ENCODE measurements at places on chromosomes 6 and 20.
A peak's percentile ranks its signal among the peaks of the same experiment; 100 is the strongest.

- peak; percentile 40 for DNase-seq
These were observed at the start of gene NRSN2 for GRCh38 chr20:346640-347316. Gene NRSN2 (plus strand): TSS chr20:347111. CDS start chr20:349644, 2,533 bp downstream.

GRCh38 chr6:158816803-158817727, 2.1 kb downstream of the EZR start:
- DNase-seq: no peak

DNA sequence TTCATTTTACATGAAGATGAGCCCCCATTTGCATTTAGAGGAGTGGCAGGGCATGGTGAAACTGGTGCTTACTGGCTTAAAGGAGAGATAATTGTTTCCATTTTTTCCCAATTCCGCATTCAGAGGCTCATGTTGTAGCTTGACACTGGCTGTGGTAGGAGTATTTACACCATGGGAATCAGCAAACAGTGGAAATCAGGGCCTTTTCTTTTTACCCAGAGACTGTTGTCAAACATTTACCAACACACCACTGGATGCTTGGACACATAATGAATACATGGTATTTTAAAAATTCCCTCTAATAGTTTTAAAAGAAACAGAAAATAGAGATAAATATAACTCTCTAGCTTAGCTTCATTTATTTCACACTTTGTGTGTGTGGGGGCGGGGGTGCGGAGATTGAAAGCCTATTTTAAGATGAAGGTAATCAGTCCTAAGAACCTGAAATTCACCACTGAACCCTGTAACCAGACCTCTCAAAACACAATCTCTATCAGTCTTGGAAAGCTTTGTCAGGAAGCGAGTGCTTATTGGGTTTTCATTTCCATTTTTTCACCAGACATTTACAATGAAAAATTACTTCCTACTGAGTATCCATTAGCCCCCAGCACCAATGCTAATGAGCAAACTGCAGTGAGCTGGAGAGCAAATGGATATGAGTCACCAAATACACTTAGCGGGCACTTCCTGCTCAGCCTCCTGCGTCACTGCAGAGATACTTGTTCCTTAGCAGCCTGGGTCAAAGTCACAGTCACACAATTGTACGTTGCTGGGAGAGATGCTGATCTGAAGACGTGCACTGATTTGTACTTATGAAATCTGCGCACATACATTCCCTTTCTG, 532.0 kb downstream of the BCKDHB start:
- no peak for DNase-seq

DNA sequence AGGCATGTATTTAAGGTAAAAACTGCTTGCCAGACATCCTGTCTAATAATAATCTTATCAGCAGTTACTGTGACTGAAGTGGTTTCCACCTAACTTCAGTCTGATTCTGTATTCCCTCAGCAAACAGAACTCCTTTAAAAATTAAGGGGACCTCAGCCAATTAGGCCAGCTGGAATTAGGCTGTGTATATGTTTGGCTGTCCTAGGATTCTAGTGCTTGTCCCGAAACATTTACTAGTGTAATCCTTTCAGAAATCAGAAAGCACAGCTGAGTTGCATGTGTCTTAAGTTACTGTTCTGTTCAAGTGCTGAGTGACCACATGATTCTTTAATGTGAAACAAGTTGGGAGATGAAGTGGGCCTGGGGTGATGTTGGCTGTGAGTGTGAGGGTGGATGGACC, 120.9 kb upstream of the SUPT3H start:
- no peak for DNase-seq

DNA sequence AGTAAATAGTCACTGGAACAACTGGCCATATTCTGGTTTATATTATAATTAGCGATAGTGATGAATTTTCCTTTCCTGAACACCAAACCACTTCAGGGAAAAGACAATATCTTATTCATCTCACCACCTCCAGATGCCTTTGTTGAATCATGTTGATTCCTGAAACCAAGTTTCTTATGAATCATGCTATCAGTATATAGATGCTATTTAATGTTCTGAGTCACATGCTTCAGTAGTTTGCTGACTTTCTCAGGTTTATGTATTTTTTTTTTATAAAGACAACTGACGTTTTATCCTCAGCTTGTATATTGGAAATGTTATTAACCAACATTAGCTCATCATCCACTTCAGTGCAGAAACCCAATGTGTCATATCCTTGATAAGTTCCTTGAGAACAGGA, 710.2 kb upstream of the POU3F2 start:
- DNase-seq: no peak

- no peak for DNase-seq
These were observed 301 bp downstream of the PPP1R3D start for GRCh38 chr20:59939879-59940128.

- DNase-seq: no peak
These were observed 5.1 kb downstream of the IGF2R start for GRCh38 chr6:159973951-159974350.

DNA sequence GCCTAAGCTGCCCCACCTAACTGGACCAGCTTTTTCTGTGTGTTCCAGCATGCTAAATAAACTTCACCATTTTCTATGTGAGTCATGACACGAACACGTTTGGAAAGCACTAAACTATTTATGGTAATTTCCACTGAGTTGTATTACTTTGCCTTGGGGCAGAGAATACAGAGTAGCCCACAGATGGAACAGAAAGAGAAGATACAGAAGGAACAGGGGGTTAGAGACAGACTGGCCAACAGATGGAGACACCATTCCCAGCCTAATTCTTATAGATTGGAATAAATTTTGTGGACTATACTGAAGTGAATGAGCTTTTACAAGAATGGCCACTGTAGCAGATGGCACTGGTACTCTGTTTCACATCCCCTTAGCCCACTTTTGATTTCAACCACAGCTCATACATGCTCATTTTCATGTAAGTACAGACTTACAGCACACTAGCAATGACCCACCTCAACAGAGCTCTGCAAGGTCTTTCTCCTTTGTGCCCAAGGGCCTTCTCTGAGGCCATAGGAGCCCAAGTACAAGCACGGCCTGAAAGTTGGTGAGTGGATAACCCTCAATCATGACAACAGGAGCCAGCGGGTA, 13.1 kb upstream of the NT5DC1 start:
- DNase-seq: no peak

DNA sequence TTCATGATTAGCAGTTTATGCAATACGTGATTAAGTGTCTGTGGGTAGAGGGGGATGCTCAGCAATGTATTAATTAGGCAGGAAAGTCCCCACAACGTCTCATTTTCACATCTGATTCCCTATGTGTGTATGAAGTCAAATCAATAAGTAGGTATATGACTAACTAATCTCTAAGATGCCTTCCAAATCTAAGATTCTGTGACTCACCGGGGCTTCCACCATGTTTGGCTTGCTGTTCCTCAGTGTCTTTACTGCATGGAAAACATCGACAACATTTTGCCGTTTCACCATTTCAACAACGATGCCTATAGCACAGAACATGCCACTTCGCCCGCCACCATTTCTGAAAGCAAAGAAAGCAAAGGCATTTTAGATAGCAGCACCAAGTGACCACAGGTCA, 72.0 kb upstream of the THEMIS start:
- no peak for DNase-seq

- no peak for DNase-seq
These were observed at the start of gene CBFA2T2 for GRCh38 chr20:33490023-33490933. Gene CBFA2T2 (plus strand): TSS chr20:33490096. CDS start chr20:33490268, 172 bp downstream.

- DNase-seq: no peak
These were observed 25.3 kb upstream of the CTAGE9 start for GRCh38 chr6:131736003-131736596.

DNA sequence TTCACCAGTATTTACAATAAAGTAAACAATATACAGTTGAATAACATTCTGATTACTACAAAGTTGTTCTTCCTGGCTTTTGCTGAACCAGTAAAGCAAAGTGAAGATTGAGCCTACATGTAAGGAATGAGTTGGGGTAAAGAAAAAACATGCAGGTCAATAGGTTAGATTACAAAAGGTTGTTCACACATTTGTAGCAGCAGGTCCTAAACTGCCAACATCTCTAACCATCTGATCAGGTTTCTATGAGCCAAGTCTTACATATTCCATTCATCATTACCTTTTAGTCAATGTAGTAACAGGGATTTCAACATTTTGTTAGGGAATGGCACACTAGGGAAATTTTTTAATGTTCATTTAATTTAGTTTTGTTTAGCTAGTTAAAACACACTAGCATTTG, 9.3 kb upstream of the CALHM6 start:
- no peak for DNase-seq

DNA sequence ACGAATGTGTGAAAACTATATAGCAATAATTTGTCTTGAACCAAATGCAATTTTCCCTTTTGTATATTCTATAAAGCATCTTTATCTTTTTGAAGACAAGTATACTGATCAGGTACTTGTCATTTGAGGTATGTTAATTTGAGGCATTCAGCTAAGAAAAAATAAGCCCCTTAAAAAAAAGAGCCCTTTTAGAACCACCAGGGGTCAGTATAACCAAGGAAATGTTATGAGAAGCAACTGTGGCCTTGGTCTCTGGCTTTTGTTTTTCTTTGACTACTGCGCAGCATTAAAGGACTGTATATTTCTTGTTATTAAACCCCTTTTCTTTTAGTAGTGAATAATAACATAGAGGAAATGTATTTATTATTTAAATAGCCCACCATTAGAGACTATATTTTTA, 43.1 kb downstream of the CD109 start:
- DNase-seq: no peak

DNA sequence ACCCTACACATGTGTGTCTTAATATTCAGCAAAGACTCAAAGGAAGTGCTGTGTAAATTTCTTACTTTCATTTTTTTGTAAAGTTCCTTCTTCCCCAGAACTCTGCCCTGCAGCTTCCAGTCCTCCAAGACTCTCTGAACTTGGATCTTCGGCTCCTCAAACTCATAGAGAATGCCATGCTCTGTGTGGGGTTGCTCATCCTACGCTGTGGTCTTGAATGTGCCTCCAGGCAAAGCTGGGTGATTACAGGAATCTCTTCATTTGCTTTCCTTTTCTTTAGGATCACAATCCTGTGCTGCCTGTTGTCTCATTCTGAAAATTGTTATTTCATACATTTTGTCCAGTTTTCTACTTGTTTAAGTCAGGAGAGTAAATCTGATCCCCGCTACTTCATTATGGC, 14.5 kb upstream of the CDC5L start:
- no peak for DNase-seq

GRCh38 chr6:45420083-45420908, 42.6 kb upstream of the SUPT3H start:
- no peak for DNase-seq

DNA sequence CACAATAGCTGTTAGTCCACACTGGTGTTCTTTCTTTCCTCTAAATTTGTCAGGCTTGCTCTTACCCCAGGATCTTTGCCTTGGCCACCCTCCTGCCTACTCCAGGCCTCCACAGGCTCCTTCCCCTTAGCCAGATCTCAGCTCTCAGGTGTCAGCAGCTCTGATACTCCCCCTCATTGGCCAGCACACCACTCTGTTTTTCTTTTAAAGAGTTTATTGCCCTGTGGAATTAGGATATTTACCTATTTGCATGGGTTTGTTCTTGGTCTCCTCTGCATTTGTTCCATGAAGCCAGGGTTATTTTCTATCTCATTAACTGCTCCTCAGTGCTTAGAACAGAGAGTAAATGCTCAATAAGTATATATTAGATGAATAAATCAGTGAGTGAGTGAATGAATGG, 36.8 kb downstream of the GCNT2 start:
- no peak for DNase-seq

GRCh38 chr20:13283869-13284829, 63.1 kb downstream of the ISM1 start:
- no peak for DNase-seq

DNA sequence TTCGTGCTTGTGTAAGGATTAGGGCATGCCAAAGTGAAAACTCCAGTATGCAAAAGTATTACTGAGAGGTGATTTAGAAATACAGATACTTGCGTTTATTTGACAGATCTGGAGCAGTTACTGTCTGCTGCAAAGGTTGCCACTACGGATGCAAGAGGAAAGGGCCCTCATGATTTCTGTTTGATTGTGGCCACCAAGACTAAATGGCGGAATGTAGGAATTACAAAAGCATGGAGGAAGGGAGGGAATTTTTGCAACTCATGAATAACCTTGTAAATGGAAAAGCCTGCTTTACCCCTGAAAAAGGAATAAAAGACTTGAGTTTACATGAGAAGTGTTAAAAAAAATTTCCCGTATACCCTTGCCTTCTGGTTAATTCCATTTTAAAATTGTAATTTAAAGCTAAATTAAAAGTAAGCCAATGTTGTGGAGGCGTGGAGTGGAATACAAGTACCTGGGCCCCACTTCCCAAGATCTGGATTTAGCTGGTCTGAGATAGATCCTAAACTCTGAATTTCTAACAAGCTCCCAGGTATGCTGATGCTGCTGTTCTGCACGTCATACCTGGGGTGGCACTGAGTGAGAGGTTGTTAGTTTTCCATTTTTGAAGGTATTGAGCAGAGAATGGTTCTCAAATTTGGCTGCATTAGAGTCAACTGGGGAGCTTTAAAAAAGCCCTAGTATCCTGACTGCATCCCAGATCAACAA, 56.6 kb upstream of the NKX2-2 start:
- DNase-seq: no peak

GRCh38 chr6:122931916-122932315, 64.1 kb upstream of the CLVS2 start:
- DNase-seq: no peak

GRCh38 chr6:41733360-41733706, 2.1 kb downstream of the TFEB start:
- no peak for DNase-seq

DNA sequence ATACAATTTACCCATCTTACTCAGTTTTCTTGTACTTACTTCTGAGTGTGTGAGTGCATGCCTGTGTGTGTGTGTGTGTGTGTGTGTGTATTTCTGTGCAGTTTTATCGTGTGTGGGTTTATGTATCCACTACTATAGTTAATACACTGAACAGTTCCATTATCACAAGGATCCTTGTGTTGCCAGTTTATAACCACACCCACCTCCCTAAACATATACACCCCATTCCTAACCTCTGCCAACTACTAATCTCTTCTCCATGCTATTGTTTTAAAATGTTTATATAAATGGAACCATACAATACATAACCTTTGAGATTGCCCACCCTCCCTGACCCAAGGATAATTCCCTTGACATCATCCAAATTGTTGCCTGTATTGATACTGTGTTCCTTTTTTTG, 18.7 kb downstream of the POFUT1 start:
- no peak for DNase-seq

- no peak for DNase-seq
These were observed 744.0 kb upstream of the MAP3K7 start for GRCh38 chr6:91330896-91331295.

DNA sequence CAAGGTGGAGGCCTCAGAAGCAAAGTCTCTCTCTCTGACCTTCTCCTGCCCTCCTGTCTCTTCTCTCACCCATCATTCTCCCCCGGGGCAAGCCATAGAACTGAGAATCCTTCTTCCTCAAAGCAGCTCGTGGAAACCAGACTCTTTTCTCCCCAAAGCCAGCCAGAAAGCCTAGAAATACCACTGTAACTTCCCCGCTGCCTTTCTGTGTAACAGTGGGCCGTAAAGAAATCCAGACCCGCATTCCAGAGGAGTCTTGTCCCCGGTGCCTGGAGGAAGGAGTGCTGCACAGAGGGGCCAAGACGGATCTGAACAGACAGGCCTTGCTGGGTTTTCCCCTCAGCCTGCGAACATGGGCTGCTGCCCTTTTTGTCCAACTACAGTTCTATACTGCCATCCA, 977 bp upstream of the SLC22A2 start:
- no peak for DNase-seq

- no peak for DNase-seq
These were observed 4.0 kb upstream of the FOXF2 start for GRCh38 chr6:1385129-1386037.
